ENCODE measurements at places on chromosomes 11 and 22.

- no peak overlapping the region for H3K4me3 ChIP-seq
These were observed 30.3 kb downstream of the BLID start for GRCh38 chr11:122085712-122086111.

DNA sequence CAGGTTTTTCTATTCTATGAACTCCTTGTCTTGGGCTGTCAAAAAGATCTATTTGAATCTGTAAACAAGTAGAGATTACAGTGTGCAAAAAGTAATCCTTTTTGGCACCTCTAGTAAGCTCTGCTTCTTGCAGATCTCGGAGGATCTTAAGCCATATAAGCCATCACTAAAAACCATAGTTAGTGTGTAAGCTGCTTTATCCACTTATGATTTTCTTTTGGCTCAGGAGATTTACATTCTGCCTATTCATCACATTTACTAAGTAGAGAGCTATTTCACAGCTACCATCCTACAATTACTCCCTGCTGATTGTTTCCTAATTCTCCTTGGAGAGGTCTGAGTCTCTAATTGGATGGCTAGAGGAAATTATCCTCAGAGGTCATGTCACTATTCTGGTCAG is 385.7 kb downstream of the AASDHPPT start:
- H3K36me3 ChIP-seq, result no peaks in the 10 kb centered on the region
- no peak overlapping the region for H3K4me3 ChIP-seq
- no peaks in the 10 kb centered on the region for H3K27me3 ChIP-seq
- no peak overlapping the region for H3K27ac ChIP-seq
- no peak for DNase-seq

DNA sequence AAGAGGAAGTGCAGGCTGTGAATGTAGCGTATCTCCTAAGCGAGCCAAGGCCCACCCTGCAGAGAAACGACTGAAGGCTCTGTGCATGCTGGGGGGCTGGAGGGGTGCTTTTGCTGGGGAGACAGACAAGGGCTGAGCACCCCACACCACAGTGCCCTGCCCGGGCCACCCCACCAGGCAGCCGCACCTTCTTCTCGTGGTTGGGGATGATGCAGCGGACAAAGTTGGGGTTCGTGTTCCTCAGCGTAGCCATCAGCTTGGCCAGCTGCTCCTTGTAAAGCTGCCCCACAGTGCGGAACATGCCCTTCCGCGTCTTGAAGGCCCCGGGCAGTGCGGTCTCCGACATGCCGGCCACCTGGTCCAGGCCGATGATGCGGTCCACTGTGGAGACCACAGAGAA is 53.3 kb downstream of the APOL1 start:
- peaks cover 83% of the 10 kb centered on the region for H3K36me3 ChIP-seq
- H3K27ac ChIP-seq, result no peak overlapping the region
- peaks cover 15% of the 10 kb centered on the region for H3K4me1 ChIP-seq
- H3K27me3 ChIP-seq, result no peaks in the 10 kb centered on the region

- no peak overlapping the region for H3K4me3 ChIP-seq
- no peaks in the 10 kb centered on the region for H3K36me3 ChIP-seq
- no peak for DNase-seq
- H3K27ac ChIP-seq, result no peak overlapping the region
- no peaks in the 10 kb centered on the region for H3K4me1 ChIP-seq
- peaks cover 12% of the 10 kb centered on the region for H3K27me3 ChIP-seq
These were observed 17.5 kb upstream of the ACCSL start for GRCh38 chr11:44029977-44030911.

GRCh38 chr22:32589007-32589406 is 114.4 kb downstream of the FBXO7 start:
- H3K4me3 ChIP-seq, result no peak overlapping the region
- DNase-seq, result no peak
- no peaks in the 10 kb centered on the region for H3K36me3 ChIP-seq
- H3K4me1 ChIP-seq, result no peaks in the 10 kb centered on the region
- no peaks in the 10 kb centered on the region for H3K27me3 ChIP-seq
